NCI-H1694 (cell line): ENCODE measurements at places on chromosomes 12 and 14.

DNA sequence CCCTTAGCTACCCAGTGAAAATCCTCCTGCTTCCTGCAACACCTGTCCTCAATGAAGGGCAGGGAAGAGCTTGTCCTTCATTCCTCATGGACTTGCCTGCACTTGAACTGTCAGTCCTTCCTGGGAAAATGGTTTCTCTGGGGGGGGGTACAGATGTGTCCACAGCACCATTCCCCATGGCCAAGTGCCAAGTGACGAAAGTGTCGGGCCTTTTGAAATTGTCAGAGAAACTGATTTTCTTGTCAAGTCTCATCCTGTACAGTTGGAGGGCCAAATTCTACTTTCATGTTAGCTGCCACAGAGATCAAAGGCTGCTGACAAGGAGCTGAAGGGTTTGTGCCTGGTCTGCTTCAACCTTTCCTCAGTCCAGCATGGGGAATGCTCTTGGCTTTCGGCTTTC lies 179.5 kb upstream of the PARP11 start:
- no peak for DNase-seq

GRCh38 chr12:86134561-86134960 lies 121.6 kb downstream of the MGAT4C start:
- no peak for DNase-seq

- DNase-seq: no peak
These were observed 81.2 kb downstream of the BMP4 start for GRCh38 chr14:53875324-53875897.

DNA sequence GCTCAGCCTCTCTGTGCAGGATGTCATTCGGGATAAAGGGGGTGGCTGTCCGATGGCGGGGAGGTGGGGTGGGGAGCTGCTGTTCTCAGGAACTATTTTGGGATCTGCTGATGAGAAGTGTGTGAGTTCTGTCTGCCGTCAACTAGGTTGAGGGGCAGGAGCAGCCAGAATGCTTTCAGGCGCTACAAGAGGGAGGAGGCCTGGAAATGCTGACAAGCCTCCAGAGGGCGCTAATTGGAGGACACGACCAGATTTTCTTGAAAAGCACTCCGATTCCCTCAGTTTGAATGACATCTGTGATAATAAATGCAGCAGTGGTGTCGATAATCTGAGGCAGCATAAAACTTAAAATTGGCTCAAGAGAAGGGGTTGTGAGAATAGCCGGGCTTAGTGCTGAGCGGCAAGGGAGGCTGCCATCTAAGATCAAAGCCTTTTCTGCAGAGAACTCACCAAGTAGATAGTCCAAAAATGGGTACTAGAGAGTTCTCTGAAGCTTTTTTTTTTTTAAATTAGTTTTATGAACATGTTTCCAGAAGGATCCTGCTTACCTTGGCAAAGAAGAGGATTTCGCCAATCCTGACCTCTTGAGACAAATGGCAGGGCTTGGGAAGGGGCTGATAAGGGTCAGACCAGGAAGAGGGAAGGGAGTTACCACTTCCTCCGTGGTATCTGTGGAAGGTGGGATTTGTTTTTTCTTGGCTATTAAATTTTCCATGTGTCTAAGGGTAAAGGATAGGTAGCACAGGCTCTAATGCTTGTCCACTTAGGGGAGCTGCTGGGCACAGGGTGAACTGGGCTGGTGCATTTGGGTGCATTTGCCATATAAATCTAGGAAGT lies 94.4 kb downstream of the CRACR2A start:
- peak; percentile 28 for DNase-seq

DNA sequence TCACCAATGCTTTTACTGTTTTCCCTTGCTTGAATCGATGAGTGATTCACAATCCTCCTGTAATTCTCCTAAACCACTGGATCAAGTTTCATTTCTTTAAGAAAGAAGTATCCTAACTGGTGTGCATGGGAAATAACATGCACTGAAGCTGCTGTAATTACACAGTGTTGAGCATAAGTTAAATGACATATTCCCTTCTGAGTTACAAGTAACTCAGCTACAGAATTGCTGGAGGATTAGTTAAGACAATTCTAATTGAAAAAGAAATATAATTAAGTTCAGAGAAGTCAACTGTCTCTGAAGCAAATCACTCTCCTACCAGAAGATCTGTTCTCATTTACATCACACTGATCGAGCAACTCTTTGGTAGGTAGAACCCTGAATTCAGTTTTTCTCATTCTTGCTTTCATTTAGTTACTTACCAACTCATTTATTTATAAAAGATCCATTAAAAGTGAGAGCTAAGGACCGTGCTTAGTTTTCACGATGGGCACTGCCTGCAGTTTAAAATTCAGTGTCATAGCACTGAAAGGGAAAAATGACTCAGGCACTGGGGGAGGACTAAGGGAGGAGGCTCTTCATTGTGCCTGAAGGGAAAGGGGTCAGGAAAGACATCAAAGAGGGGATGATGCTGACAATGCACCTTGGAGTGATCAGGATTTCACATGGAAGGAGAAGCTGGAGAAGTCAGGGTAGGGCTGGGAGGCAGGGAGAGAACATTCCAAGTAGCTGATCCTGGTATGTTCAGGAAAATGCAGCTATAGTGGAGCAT lies 327.2 kb downstream of the EMP1 start:
- no peak for DNase-seq

DNA sequence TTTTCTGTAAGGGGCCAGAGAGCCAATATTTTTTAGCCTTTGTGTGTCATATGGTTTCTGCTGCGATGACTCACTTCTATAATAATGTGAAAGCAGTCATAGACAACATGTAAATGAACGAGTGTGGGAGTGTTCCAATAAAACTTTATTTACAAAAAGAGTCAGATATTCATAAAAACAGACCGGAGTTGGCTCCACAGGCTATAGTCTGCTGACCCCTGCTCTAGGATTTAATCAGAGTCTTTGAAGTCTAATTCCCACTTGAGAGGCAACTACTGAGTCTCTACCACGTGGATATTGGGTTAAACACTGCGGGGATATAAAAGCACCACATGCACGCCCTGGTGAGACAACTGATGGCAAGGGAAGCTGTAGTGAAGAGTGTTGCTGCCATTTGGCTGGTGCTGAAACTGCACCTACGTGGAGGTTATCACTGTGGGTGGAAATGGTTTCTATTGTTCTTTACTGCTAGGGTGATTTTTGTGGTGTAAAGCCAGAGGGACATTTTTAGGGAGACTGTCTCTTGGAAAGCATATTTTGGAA lies 3.6 kb upstream of the NINJ2 start:
- DNase-seq: no peak

DNA sequence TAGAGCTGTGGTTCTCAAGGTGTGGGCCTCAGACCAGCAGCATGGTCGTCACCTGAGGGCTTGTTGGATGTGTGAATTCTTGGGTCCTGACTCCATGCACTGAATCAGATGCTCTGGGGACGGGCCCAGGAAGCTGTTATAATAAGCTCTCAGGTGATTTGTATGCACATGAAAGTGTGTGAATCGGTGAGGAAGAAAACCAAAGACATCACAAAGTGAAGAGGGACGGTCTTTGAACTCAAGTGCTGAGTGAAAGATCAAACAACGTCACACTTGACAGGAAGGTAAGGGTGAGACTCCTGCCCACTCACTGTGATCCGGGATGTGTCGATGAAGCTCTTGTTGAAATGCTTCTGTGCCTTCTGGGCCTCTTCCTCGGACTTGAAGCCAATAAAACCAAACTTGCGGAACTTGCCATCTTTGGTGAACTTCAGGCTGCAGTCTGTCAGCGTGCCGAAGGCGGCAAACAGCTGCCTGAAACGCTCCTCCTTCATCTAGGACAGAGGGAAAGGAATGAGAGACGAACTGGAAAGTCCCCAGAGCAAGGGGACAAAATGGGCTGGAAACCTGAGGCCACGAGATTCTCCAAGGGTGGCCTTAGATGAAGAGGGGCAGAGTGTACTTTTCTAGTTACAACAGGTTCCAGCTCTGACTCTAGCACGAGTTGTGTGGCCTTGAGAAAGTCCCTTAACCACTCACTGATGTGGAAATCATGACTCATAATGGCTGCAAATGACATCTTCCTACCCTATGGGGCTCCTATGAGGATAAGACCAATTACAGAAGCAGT lies 4.0 kb downstream of the RBM19 start:
- no peak for DNase-seq

DNA sequence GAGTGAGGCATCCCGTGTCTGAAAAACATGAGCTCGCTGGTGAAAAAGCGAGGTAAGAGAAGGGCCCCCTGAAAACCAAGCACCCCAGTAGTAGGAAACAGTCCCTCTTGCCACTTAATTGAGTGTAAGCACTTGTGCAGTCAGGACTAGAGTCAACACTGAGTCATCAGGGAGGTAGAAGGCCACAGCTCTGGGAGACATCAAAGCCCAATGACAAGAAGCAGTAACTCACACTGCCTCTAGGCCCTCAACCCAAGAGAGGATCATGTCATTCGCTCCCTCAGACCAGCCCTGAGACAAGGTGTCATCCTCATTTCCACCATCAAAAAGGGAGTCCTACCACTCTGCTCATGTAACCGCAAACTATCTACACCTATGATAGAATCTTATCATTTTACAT lies 17.8 kb downstream of the POMT2 start:
- DNase-seq: no peak

GRCh38 chr14:60856111-60856510 lies 121.5 kb downstream of the MNAT1 start:
- no peak for DNase-seq

DNA sequence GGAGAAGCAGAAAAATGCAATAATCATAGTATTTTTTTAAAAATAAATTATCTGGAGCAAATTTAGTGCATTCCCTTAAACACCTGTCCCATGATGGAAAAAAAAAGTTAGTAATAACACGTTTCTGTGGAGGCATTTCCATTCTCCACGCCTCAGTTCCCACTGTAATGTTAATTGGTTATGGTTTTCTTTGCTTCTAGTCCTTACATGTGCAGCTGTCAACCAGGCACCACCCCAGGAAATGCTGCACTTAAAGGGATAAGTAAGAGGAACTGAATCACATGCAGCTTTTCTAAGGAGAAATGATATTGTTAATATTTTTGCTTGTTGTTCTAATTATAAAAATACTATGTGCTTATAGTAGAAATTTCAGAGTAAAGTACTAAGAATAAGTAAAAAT lies 240.3 kb downstream of the ZFP36L1 start:
- DNase-seq: no peak

DNA sequence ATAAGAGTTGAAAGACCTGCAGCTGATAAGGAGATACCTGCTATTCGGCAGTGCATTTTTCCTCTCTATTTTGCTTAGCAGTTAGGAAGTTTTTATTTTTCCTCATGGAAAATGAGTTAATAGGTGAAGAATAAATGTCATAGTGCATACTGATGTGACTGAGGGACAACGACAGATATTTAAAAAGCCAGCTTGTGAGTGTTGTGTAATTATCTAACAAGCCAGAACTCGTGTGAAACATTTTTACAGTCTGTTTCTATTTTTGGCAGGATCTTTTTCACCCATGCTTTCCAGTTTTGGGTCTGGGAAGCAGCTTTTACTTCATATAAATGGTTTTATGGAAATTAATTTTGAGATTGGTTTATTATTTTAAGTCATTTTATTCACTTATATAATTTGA lies 2.9 kb downstream of the FBXO34 start:
- peak; percentile 48 for DNase-seq

DNA sequence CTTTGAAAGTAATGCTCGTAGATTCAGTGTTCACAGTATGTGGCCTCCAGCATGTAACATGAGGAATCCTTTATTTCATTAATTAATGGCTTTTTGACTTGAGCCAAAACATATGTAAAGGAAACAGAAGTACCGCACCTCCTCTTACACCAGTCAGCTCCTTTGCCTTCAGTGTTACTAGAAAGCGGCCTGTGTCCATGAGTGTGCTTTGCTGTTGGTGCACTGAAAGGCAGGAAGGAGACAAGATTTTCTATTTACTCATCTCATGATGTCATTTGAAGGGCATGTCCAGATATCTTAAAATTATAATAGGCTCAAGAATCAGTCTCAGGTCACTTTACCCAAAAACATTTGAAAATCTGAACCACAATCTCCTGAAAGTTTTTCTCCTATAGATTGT lies 9.9 kb upstream of the CCT2 start:
- no peak for DNase-seq

DNA sequence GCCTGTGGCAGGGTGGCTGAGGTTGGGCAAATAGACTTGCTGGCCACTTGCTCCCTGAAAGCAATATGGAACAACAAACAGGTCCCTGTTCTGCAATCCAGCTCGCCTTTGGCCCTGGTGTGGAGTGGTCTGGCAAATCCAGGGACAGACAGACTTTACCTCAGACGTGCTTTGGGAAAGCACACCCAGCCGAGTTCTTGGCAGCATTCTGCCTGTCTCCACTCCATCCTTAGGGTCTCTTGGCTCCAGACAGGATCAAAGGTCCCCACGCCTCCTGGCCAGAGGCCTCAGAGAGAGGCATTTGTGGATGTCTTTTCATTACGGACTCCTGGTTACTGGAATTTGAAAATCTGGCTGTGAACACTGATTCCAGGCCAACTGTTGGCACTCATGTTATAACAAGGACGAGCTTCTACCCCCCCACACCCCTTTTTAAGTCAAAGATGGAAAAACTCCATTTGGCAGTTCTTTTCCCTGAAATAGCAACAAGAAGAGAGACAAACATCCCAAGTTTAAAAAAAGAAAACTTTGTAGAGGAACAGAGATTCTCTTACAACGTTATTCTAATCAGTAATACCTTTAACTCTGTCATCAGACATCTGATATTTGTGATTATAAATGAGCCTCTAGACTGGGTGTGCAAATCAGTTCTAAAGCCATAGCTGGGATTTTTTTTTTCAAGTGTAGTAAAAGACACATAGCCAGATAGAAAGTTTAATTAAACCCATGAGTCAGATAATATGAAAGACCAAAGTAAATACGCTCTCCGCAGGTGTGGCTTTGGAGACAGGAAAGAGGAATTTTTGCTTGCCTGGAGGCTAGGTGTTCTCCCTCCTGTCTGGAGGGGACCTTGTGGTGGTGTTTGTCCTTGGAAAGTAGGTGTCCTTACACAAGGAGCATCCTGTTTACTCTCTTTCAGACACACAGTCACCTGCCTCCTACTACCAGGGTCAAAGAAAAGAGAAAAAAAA lies 60.7 kb downstream of the GALNT8 start:
- DNase-seq: no peak

DNA sequence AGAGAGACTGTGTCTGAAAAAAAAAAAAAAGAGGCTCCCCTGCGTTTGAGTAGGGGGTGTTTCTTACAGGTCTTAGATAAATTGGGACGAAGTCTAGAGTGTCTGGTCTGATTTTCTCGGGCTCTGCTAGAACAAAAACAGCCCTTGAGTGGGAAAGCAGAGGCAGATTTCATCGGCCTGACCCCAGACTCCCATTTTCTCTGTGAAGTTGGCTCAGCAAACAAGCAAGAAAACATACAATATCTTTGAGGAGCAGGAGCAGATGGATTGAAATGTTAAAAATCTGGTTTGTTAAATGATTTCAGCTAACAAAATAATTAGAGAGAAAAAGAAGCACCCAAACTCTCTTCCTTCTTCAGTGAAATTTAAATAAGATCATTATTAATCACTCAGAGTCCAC lies 44.1 kb downstream of the DERA start:
- DNase-seq: no peak

GRCh38 chr12:122197612-122197966 lies 5.9 kb upstream of the B3GNT4 start:
- no peak for DNase-seq

DNA sequence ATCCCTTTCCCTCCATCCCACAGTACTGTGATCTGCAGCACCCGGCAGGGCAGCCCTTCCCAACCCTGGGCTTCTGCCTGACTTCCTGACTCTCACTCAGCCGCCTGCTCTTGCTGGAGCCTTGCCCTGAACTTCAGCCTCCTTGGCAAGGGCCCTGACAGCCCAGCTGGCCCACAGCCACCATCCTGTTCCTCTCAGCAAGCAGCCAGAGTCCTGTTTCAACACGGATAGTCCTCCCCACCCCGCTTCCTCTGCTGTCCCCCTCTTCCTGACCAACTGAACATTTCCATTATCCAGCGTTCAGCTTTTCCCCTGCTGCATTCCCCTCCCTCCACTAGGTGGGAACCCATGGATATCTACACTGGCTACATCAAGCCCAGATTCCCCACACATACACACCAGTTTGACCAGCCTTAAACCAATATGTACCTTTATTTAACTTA lies 74.0 kb upstream of the MDM1 start:
- no peak for DNase-seq
